Fibroblast of skin of left quadriceps (primary cell): ENCODE measurements at places on chromosomes 6 and 20.

DNA sequence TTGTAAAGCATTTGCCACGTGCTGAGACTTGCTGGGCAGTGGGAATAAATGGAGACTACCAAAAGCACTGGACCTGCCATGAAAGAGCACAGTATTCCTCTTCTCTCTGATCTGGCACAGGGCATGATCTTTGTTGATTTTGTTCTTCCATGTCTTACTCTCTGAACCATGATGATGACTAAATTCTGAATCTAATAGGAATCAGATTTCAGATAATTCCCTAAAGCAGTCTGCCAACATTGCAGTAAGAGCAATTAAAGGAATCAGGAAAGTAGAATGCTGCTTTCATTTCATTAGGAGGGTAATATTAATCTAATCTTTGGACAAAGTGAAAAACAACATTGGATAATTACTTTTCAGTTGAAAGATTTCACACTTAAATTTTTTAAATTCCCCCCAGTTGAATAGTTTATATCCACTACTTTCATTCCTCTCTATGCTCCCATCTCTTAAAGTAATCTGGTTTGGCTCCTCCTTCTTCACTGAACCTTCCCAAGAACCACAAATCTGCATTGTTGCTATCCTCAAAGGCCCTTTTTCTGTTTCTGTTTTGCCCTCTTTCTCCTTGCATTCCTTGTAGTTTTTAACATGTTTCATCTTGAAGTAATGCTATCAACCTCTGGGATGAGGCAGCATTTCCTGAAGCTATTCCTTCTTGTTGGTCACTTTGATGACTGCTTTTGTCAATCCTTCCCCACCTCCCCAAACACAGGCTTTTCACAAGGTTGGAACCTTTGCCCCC, 243.2 kb upstream of the TENT5A start:
- DNase-seq: peak; percentile 48

GRCh38 chr20:61805365-61805764, 260.3 kb downstream of the TAF4 start:
- DNase-seq: no peak

DNA sequence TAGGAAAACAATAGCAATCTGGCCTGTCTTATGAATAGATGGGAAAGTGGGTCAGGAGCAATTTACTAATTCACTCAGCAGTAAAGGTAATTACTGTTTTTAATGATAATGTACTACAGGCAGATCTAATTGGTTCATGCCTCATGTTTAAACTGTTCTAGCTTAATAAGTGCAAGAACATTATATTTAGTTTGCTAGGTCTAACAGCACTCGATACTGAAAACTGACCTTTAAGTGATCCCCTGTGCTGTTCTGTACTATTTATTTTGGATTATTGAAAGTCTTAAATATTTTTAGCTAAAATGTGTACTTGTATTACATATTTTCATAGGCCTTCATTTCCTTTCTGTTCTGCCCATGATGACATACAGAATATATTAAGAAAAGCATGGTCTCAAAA, 998.0 kb upstream of the GJE1 start:
- no peak for DNase-seq

DNA sequence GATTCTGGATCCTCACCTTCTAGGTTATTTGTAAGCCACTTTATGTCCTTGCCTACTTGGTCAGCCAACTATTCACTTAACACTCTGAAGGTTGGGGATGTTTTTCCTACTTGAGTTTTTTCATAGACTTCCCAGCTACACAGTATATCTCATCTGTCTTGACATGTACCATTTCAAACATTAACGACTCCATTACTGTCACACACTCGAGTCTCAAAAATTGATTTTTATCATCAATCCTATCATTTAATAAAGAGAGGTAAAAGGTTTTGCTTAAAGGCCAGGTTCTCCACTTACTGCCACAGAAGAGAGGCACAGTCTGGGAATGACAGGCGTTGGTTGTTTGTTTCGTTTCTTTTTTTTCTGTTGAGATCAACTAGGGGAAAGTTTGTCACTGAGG, 38.2 kb upstream of the LAMP5 start:
- no peak for DNase-seq

DNA sequence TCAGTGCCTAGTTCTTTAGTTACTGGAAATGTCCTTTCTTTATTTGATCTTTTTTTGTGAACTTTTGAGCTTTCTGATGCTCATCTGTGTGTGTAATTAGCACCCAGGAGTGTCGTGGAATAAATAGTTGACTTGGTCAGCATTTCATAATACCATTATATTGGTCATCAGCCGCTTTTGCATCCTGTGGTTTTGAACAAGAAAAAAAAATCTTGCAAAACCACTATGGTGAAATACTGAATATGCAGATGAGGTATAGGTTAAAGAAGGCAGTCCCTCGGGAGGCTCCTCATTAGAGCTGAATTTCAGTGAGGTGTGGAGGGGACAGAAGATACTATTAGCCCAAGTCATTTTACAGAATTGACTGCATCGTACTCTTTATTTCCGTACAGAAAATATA, 90.1 kb downstream of the FOXO3 start:
- DNase-seq: peak; percentile 61

DNA sequence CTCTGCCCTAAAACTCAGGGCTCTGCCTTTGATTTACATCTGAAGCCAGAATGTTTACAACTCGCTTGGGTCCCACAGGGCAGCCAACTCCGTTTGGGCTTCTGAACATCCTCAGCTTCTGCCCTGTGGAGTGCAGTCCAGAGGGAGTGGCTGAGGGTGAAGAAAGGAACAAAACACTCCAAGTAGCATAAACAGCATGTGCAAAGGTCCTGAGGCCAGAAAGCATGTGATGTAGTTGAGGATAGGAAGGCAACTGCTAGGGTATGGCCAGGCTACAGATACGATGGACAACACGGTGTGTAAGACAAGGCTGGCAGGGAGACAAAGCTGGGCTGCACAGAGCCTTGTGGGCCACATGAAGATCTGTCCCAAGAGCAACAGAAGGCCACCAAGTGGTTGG, 12.5 kb downstream of the JAG1 start:
- DNase-seq: no peak

GRCh38 chr6:113529879-113530278, 327.3 kb upstream of the MARCKS start:
- no peak for DNase-seq

- peak; percentile 31 for DNase-seq
Observed at GRCh38 chr6:89079511-89080234, 878 bp upstream of the PNRC1 start.

DNA sequence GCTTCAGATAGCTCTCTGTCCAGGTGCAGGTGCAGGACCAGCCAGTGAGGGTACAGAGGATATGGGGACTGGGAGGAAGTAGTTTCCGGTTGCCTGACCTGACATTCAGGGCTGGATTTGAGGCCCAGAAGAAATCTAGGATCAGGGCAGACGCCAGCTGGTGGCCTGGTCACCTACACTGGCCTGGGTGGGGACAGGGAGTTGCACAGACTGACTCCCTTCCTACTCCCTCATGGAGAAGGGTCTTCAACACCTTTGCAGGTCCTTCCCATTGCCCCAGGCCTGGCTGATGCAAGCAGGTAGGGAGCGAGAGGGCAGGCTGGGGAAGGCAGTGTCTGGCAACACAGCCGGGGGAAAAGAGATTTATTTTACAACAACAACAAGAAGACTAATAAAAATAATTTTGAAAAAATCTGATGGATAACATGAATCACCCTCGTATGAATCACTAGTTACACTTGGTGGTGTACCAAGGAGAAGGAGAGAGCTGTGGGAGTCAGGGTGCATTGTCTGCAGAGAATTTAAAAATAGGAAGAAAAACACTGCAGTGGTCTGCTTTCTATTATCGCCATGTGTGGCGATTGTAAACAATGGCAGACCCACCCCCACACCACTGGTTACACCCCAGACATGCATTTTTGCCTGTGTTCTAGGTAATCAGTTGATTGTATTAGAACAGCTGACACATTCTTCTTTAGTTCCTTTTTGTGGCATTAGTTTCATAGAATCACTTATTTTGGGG, 62.3 kb upstream of the SNX9 start:
- DNase-seq: peak; percentile 83

GRCh38 chr6:21537637-21538036, 55.9 kb upstream of the SOX4 start:
- no peak for DNase-seq

DNA sequence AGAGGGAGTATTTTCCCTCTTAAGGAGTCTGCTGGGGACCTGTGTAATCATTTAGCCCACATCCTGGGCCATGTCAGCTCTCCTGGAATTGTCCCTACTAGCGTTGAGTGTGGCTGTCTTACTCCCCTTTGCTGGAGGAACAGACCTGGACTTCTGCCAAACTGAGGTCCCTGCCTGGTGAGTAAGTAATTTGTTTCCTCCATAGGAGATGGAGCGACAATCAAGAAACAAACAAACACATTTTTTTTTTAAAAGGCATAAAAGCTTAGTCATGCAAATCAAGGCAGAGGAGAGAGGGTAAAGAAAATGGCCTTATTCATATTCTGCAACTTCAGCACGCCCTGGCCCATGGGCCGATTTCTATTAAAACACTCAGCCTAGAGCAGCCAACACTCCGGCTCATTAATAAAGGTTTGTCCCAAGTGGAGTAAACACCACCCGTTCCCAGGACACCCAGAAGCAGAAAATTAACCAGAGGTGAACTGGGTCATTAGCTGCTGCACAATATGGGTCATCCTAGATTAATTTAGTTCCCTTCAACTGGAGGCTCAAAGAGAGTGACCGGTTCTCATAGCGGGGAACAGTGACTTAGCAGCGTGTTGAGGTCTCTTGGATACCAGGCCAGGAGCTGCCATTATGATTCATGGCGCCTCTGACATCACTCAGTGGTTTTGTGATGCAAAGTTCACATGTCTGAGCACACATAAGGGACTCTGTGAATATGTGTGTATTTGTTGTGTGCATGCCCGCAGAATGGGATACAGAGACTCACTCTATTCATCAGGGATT, 165.0 kb upstream of the SULF2 start:
- peak; percentile 35 for DNase-seq

DNA sequence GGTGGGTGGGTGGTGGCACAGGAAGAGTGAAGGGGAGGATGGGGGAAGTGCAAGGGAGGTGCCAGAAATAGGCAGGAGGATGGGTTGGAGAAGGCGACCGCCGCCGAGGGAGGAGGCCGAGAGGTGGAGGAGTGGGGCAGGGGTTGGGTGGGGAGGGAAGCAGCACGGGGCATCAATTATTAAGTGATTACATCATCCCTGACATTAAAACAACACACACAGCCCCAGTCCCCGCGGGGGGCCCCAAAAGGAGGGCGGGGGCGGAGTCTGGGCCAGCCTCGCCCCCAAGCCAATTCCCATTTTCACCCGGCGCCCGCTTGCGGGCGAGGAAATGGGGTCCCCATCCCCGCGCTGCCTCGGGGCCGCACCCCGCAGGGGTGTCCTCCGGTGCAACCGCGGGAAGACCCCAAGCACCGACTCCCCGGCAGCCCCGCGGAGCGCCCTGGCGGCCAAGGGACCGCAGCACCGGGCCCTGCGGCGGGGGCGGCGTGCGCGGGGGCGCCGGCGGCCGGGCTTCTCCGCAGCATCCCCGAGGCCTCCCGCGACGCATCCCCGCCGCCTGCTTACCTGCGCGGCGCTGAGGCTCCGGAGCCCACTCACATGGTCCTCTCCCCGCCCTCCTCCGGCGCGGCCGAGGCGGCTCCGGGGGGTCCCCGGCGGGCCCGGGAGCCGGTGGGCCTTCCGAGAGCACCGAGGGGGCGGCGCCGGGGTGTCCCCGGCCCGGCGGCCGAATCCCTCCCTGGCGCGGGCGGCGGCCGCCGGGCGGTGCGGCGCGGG, 663 bp downstream of the FYN start:
- no peak for DNase-seq

DNA sequence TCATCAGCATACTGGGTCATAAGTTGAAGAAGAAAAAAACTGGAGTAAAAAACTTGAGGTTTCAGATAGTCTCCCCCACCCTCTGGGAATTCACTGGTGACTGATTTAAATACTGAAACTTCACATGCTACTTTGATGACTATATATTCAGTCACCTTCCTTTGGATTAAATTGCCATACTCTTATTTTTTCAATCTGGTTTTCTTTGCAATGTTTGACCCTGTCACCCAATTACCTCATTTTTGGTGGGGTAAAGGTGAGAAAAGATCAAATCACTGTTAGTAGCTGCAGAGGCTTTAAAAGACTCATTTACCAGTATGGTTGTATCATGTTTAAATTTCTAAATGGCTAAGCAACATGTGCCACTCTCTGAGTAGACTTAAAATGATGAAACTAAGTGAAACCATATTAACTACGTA, 862.7 kb upstream of the FLRT3 start:
- DNase-seq: peak; percentile 12

- DNase-seq: peak; percentile 47
Observed at GRCh38 chr6:7243179-7243981, 69.6 kb downstream of the SSR1 start.

DNA sequence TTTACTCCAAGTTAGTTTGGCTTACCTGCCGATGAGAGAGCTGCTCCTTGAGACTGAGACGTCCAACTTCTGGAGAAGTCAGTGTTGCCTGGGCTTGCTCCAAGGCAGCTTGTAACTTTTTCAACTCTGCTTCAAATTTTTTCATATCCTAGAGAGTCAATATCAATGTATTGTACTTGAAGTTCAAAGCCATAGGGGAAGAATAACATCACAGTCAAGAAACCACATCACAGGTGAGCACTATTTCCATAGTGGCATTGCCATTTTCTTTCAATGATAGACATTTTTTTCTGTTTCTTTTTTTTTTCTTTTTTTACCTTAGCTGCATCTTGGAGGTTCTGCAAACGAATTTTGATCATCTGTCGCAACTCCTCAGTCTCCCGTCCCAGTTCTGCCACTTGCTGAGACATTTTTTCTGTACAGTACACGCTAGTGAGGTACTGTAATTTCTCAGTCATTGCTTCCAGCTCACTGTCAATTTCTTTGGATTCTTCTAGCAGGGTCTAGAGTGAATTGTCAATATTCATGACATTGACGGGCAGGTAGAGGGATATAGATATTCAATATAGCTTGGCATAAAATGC, 326.7 kb downstream of the SYNE1 start:
- no peak for DNase-seq

GRCh38 chr20:37981568-37981967, 51.7 kb downstream of the TTI1 start:
- DNase-seq: no peak

- no peak for DNase-seq
Observed at GRCh38 chr6:15945593-15946159, 183.2 kb upstream of the MYLIP start.

- no peak for DNase-seq
Observed at GRCh38 chr6:75025371-75025770, 180.5 kb downstream of the COL12A1 start.

DNA sequence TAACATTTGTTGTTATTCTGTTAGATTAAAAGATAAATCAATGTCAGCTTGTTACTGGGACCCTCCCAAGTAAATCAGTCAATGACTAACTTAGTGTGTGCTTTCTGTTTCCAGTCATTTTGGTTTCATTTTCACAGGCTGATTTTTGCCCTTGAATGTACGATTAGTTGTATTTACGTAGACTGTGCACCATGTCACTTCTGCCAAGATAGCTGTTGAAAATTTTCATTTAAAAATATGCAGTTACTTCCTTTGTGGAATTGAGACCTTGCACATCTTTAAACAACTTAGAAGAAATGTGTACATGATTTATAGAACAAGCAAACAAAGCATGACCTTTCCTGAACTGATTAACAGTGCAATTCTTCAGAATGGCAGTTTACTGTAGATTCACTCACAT, 944.8 kb upstream of the CITED2 start:
- peak; percentile 20 for DNase-seq
